Epithelial cell of umbilical artery (primary cell): ENCODE measurements at places on chromosomes 13 and 19. TPM values are rescaled to one million over a fixed set of nuclear protein-coding genes. Genes with fewer than 3 reads are reported as not detected.

CBLC gene
- total RNA-seq = 0.30 TPM in 1 of 2 replicates, not detected in the other

CLEC11A gene
- 22.4 and 27.4 TPM in 2 replicates for total RNA-seq

SIRT2 gene
- total RNA-seq = 58.1 and 64.9 TPM in 2 replicates

GPR12 gene
- total RNA-seq = not detected in 2 replicates

DHPS gene
- 59.4 and 60.9 TPM in 2 replicates for total RNA-seq

IGFL3 gene
- 0.32 TPM in 1 of 2 replicates, not detected in the other for total RNA-seq

NOVA2 gene
- 2.1 and 3.2 TPM in 2 replicates for total RNA-seq

ZNF549 gene
- 3.5 and 5.2 TPM in 2 replicates for total RNA-seq

FAM174C gene
- 15.2 and 22.7 TPM in 2 replicates for total RNA-seq

NRTN gene
- total RNA-seq = not detected in 2 replicates

GNA15 gene
- total RNA-seq = under 0.01 and 0.15 TPM in 2 replicates

CD33 gene
- total RNA-seq = not detected in 2 replicates

CD70 gene
- not detected in 2 replicates for total RNA-seq

ATXN8OS gene
- not detected in 2 replicates for total RNA-seq

SHISA2 gene
- 14.6 and 50.7 TPM in 2 replicates for total RNA-seq

TUBB4A gene
- total RNA-seq = not detected in 2 replicates

CGB1 gene
- total RNA-seq = not detected in 2 replicates

SYDE1 gene
- total RNA-seq = 11.7 and 13.4 TPM in 2 replicates

ACP7 gene
- total RNA-seq = under 0.01 TPM in 1 of 2 replicates, not detected in the other

FGF9 gene
- total RNA-seq = under 0.01 TPM in 1 of 2 replicates, not detected in the other

VAV1 gene
- not detected in 2 replicates for total RNA-seq

METTL21C gene
- not detected in 2 replicates for total RNA-seq

ZNF723 gene
- total RNA-seq = not detected in 2 replicates

TGDS gene
- total RNA-seq = 18.8 and 24.3 TPM in 2 replicates

KLK10 gene
- total RNA-seq = not detected in 2 replicates

PALM3 gene
- 0.15 TPM in 1 of 2 replicates, not detected in the other for total RNA-seq

ZNF606 gene
- total RNA-seq = 8.4 and 9.4 TPM in 2 replicates

OR7A5 gene
- total RNA-seq = not detected in 2 replicates

PLPP2 gene
- 12.0 and 18.5 TPM in 2 replicates for total RNA-seq

CYP2A7 gene
- total RNA-seq = not detected in 2 replicates

ADAMTSL5 gene
- 0.15 and 0.32 TPM in 2 replicates for total RNA-seq

SIX5 gene
- 4.9 and 5.8 TPM in 2 replicates for total RNA-seq

GGN gene
- 0.30 and 0.32 TPM in 2 replicates for total RNA-seq

IL11 gene
- 0.46 and 2.6 TPM in 2 replicates for total RNA-seq

DAZAP1 gene
- total RNA-seq = 69.9 and 76.7 TPM in 2 replicates

ZNF208 gene
- total RNA-seq = not detected in 2 replicates

PSPC1 gene
- 71.1 and 97.1 TPM in 2 replicates for total RNA-seq

LCP1 gene
- total RNA-seq = 0.46 TPM in 1 of 2 replicates, not detected in the other

GJB6 gene
- not detected in 2 replicates for total RNA-seq

ZNF99 gene
- total RNA-seq = not detected in 2 replicates

SLITRK1 gene
- not detected in 2 replicates for total RNA-seq

TEX101 gene
- total RNA-seq = not detected in 2 replicates

ZNF77 gene
- 9.7 and 16.3 TPM in 2 replicates for total RNA-seq

NBEA gene
- total RNA-seq = 3.2 and 4.1 TPM in 2 replicates

AP2S1 gene
- 153 and 219 TPM in 2 replicates for total RNA-seq

FKBP8 gene
- 136 and 184 TPM in 2 replicates for total RNA-seq
